CD4-positive, alpha-beta T cell treated with Interleukin-6 for 4 hours (primary cell): ENCODE measurements at places on chromosomes 6 and 20.

- no peak for DNase-seq
These were observed 1047.9 kb upstream of the MAP3K7 start for GRCh38 chr6:91634791-91635190.

DNA sequence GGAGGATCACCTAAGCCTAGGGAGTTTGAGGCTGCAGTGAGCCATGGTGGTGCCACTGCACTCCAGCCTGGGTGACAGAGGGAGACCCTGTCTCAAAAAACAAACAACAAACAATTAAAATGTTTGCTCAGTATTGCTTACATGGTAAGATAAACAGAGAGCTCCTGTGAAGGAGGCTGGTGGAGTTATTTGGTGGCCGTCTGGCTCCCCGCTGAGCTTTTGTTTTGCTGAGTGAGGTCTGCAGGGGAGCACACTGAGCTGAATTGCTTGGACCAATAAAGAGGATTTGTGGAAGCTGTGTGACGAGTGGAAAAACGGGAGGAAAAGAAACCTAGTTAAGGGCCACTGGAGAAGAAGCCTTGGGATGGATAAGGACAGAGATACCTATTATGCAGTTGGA lies 41.1 kb upstream of the BMP6 start:
- no peak for DNase-seq

DNA sequence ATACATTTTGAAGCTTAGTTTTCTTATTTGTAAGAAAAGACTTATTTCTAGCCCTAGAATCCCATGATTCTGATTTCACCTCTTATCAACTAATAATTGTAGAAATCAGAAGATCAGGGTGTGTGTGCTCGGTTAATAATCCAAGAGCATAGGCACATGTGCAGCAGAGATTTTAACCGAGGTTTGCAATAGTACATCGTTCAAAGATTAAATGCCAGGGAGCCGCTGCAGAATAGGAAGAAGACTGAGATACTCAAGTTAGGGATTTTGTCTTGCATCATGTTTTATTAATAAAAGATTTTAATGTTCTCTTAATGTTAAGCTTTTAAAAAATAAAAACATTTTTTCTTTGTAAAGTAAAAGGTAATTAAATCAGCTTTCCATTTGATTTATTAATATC lies 6.9 kb downstream of the STX16 start:
- DNase-seq: no peak

GRCh38 chr6:119090256-119090655 lies 11.8 kb upstream of the FAM184A start:
- no peak for DNase-seq

GRCh38 chr20:14478126-14478525 lies 140.7 kb upstream of the FLRT3 start:
- no peak for DNase-seq

DNA sequence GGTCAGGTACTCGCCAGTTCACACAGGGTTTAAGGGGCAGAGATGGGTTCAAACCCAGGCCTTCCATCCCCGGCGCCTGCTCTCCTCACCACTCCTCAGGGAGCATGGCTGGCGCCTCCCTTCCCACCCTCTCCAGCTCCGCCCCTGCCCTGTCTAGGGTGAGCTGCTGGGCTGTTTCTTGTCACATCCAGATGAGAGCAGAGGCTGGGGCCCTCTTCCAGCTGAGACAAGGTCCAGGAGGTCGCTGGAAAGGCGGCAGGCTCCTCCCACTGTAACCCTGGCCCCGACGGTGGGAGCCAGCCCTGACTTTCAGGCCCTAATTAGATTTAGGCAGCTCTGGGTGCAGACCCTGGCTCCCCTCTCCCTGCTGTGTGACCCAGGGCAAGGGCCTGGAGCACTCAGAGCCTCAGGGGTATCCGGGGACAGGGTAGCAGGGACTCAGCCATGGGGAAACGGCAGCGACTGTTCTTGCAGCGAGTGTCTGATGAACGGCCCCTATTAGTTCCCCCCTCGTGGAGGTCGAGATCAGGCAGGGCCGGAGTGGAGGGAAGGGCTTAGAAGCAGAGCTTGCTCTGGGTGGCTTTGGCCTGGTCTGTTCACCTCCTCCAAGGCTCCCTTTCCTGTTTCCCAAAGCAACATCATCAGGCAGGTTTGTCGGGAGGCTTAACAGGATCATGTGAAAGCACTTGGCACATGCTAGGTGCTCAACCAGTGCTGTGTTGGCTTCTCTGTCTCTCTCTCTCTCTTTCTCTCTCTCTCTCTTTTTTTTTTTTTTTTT lies 33.4 kb downstream of the SNAI1 start:
- no peak for DNase-seq

- DNase-seq: no peak
These were observed 47.5 kb downstream of the PIGU start for GRCh38 chr20:34629342-34629741.
